ENCODE measurements at places on chromosomes 5 and 9.

- no peak for DNase-seq
Measured at GRCh38 chr5:1793966-1794900, 5.4 kb downstream of the MRPL36 start.

GRCh38 chr9:37408933-37409710 is 13.4 kb upstream of the GRHPR start:
- DNase-seq, result no peak

DNA sequence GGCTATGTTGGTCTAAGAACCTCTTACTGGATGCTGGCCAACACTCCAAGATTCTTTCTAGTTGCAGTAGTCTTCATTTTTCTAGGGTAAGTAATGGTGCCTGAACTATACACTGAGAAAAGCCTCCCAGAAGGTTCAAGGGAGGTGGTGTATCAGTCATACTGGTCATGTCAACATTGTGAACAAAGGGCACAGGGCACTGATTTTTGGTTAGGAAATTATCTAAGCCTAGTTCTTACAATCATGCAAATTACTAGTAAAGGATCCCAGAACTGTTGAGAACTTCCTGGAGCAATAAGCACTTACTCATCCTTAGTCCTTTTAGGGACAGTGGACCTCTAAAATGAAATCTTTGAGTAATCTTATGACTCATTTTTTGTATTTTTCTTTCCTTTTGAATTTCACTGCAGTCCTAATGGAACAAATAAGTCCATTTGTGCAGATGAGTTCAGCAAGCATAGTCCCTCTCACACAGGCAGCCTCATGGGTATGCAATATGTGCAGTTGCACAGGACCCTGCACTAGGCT is 21.1 kb upstream of the CDC42SE2 start:
- DNase-seq, result no peak

DNA sequence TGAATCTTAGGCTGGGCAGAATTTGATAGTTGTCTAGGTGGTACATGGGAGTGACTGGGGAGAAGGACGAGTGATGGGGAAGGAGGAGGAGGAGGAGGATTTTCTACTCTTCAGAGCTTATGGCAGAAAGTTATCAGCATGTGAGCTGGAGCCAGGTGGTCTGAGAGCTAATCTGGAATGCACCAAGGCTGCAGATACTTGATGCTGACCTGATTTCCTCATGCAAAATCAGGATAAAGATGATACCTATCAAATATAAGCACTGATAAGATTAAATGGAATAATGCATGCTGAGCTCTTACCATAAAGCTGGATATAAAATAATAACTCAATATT is 250.4 kb downstream of the SEMA5A start:
- no peak for DNase-seq

GRCh38 chr5:61638476-61638875 is 306.4 kb downstream of the ZSWIM6 start:
- DNase-seq, result no peak

- no peak for DNase-seq
Measured at GRCh38 chr5:54616031-54616430, 98.5 kb downstream of the SNX18 start.

DNA sequence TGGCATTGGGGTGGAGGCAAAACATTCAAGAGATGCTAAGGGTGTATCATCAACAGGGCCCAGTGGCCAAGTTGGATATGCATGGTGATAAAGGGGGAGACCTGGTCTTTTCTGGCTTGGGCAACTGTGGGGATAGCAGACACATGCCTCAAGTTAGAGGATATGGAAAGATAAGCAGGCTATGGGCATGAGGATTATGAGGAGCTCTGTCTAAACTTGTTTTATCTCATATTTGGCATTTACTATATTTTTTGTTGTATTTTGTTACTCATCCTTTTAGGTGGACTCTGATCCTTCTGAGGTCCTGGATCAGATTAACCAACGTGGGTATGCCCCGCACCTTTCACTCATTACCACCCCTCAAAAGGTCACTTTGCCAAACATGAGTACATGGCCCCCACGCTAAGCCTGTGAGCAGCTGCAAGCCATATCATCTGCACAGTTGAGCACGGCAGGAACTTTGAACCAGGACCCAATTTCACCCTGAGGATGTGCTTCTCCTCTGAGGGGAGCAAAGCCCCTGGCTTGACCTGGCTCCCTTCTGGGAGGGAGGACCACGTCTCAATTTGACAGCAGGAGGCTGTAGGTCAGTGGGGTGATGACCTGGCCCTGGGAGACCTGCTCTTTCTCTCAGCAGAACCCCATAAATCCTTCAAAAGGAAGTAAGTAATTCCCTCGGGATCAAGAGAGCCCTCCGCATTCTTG is 71.1 kb upstream of the CD180 start:
- no peak for DNase-seq

DNA sequence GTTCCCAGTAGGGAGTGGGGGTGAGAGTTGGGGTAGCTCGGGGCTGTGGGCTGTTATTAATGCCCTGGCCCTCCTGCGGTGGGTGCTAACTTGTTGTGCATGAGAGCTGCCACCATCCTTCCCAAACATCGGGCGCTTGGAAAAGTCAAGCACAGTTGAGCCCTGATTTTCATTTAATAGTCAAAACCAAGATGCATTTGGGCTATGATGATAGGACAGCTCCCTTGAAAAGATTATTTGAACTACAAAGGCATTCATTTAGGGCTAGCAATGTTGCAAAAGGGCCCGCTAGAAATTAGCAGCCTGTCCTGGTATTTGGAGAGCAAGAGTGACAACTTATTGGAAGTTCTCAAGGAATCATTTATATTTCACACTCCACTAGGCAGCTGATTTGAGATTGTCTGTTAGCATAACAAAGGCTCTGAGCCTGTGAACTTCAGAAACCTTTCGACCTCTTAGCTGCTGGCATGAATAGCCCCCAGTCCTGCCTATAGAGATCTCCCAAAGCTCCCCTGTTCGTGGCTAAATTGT is 128.2 kb upstream of the TMEM161B start:
- no peak for DNase-seq

DNA sequence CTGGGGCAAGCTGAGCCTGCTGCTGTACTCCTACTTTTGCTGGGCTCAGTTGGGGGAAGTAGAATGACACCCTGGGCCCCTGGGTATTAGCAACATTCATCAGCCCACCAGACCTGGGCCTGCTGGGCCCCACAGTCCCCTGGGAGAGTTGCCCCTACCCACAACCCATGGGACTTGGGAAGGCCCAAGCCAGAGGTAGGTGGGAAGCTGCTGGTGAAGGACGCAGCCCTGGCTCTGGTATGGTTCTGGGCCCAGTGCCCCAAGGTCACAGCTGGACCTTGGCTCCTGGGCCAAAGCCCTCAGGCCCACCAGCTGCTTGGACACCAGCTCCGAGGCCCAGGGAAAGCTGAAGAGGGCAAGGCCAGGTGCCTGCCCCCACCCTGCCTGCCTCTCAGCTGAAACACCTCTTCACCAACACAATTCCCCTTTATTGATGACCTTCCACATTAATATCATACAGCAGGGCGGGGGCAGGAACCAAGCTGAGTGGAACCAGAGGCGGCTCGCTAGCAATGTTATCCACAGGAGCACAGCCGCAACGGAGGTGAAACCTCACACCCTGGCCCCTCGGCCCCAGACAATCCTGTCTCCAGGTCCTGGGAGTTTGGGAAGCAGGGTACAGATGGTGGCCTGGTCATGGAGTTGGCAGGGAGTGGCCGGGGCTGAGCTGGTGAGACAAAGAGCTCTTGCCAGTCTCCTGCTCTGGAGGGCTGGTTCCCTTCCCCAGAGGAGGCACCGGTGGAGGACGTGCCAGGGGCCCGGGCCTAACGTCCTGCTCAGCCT is 13.7 kb downstream of the DOLPP1 start:
- DNase-seq, result no peak

GRCh38 chr9:7324152-7324598 is 475.4 kb downstream of the DMAC1 start:
- DNase-seq, result no peak

GRCh38 chr9:133210609-133211008 is 1.6 kb upstream of the OBP2B start:
- DNase-seq, result no peak

- DNase-seq, result no peak
Measured at GRCh38 chr9:27538647-27539046, 9.0 kb upstream of the MOB3B start.

DNA sequence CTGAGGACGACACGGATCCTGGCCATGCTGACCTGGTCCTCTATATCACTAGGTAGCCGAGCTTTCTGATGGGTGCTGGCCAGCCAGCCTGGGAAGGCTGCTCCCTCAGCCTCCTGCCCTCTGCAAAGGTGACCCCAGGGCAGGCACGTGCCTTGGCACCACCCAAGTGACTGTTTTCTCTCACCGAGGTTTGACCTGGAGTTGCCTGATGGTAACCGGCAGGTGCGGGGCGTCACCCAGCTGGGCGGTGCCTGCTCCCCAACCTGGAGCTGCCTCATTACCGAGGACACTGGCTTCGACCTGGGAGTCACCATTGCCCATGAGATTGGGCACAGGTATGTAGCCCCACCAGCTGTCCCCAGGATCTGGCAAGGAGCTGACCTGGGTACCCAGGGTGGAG is 3.8 kb downstream of the ADAMTS13 start:
- DNase-seq, result no peak

DNA sequence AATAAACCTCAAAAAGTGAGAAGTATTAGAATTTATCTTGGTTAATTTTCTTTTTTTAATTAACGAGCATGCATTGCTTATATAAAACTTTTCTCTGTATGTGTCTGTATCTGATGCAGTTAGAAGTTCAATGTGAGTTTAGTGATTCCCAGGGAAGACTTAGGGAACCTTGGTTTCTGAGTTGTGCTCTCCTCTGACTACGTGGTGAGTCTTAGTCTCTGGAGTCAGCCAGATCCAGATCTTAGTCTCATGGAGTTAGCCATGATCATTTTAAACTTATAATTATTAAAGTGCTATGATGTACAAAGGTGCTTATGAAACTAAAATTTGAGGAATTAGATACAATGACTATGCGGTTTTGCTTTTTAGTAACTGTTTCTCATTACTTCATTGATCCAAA is 285.3 kb upstream of the DMRT1 start:
- DNase-seq, result no peak

DNA sequence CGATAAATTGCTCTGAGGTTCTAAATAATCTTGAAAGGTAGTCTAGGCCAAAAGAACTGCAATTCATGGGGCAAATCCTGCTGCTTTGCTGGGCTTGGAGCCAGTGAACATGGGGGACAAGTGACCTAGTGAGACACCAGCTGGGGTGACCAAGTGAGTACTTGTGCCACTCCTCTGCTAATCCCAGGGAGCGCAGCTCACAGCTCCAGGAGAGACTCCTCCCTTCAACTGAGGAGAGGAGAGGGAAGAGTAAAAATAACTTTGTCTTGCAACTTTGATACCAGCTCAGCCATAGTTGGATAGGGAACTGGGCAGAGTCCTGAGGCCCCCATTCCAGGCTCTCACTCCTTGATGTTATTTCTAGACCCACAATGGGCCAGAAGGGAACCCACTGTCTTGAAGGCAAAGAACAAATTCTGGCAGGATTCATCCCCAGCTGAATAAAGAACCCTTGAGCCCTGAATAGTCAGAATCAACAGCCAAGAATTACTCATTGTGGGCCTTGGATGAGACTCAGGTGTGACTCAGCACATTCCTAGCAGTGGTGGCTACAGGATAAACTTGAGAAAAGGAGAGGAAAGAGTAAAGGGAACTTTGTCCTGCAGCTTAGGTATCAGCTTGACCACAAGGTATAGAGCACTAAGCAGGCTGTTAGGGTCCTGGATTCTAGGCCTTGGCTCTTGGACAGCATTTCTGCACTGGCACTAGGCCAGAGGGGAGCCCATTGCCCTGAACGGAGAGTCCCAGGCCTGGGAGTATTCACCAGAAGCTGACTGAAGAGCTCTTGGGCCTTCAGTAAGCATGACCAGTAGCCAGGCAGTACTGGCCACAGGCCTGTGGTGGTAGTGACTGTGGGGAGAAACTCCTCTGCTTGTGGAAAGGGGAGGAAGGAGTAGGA is 288.3 kb upstream of the CDH18 start:
- DNase-seq, result no peak

Measured in SHP77 (cell line).